CD4-positive, alpha-beta T cell treated with Interleukin-6 at 100 ng/mL for 8 hours (primary cell): ENCODE measurements at places on chromosomes 7 and 10.

DNA sequence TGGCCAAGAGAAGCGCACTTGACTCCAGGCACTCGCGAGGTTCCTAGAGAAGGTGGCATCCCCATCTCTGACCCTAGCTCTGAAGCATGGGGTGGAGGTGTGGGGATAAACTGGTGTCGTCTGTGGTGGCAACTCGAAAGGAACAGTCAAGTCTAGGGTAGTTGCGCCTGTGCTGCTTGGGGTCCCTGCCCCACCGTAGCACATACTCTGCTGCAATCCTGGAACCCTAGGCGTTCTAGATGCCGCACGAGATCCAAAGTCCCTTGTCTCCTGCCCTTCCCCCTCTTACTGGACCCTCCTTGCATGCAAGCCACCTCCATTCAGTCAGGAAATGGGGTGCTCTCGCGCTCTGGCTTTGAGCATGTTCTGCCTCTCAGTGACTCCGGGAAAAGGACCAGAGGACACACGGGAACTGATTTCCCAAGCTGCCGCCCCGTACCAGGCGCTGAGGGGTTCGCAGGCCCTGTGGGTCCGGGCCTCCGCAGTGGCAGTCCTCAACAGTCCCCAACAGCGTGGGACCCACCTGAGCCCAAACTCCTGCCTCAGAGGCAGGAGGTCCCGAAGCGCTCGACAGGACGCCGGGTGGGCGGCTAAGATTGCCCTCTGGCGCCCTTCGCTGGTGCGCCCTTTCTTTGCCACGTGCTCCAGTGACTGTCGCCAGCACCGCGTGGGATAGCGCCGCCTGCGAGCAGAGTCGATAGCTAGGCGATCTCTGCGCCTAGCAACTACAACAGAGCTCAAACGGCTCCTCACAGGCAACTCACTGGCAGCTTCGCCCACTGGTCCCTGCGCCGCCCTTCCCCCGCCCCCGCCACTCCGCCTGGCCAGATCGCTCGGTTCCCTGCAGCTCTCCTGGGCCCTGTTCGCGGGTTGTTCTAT, 452.0 kb downstream of the REEP3 start:
- DNase-seq, result no peak

DNA sequence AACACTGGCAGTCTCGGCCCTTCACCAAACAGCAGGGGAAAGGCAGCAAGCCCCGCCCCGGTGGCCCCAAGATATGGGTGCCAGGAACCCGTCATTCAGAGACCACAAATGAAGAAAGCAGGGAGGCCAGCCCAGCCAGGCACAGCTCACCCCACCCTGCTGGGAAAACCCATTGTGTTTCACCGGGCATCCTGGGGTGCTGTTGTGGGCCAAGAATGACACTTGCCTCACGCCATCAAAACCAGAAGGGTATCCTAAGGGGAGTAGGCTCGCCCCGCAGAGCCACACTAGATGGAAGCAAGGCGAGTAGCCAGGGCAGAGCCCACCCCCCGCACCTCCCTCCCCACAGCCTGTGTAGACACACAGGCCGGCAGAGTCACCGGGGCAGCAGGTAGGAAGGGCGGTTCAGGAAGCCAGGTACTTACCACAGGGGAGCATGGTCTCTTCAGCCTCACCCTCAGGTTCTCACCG, 72.5 kb upstream of the KCNMA1 start:
- DNase-seq, result no peak

DNA sequence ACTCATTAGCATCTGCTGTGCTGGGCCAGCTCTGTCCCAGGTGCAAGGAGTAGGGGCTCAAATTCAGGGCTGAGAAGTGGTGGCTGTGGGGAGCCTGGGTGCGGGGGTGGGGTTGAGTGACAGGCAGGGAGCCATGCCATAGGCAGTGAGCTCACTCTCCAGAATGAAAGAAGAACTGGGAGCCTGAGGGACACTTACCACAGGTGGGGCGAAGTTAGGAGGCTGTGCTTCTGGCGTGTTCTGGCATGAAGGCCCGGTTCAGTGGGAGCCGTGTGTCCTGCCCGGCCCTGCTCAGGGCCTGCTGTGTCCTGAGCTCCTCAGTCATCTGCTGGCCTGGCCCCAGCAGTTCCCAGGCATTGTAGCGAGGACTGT, 62.5 kb downstream of the MKI67 start:
- DNase-seq, result no peak

GRCh38 chr10:61065051-61065450, 121.1 kb upstream of the RHOBTB1 start:
- DNase-seq, result no peak

GRCh38 chr7:146150153-146150552, 33.6 kb downstream of the CNTNAP2 start:
- no peak for DNase-seq
